ENCODE measurements at places on chromosomes 7 and 10.
A peak's percentile ranks its signal among the peaks of the same experiment; 100 is the strongest.

DNA sequence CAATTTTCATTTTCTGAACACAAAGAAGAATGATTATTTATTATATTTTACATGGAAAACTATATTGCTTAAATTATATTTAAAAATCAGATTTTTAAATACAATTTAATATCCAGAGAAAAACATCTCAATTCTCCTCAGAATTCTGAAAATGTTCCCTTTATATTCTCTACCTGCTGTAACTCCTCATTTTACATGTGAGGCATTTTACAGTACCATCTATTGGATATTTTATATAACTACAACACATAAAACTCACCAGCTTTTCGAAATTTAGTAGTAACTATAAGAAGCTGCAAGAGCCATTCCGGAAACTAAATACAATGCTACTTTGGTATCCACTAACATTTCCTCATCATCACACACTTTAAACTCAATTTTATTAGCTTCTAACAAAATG lies 264.6 kb downstream of the DGKB start:
- no peak for DNase-seq

GRCh38 chr10:130647341-130647740 lies 511.1 kb downstream of the GLRX3 start:
- no peak for DNase-seq

GRCh38 chr10:20944789-20945502 lies 47.8 kb upstream of the NEBL start:
- DNase-seq = no peak

- peak; percentile 4 for DNase-seq
Observed at GRCh38 chr7:4689668-4690067, 7.6 kb downstream of the FOXK1 start.

DNA sequence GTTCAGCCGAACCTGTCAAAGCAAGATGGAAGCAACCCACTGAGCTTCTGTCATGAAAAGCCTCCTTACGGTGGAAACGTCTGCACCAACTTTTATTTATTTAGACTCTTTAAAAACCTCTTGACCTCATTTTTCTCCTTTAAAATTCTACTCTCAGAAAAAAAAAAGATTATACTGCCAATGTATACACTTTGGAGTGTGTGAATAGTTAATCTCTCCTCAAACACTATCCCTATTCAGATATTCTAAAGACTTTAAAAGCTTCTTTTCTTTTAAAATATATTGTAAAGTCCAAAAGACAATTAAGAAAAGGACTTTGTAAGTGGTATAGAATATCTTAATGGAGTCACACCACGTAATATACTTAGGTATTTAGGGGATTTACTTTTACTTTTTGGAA lies 335.2 kb upstream of the SEMA3D start:
- DNase-seq = peak; percentile 80

DNA sequence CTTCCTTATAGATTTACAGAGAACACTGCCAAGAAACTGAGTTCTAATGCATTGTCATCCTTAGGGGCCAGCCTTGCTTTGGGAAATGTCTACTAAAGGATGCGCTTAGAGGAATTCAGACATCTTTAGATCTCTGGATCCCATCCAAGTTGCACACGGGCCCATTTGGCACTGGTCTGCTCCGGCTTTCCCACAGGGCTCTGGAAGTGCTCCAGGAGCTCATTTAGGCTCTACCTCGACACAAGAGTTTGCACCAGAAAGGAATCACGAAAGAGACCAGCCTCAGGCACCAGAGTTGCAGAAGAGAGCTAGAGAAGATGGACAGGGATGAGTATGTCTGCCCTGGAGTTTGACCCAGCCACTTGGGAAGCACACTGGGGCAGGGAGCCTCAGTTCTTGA lies 150.1 kb upstream of the TMEM72 start:
- DNase-seq = peak; percentile 16

All from DMS79 treated with DMSO at 0.1 percent for 48 hours (cell line).